Activated CD4-positive, alpha-beta T cell treated with anti-CD3 and anti-CD28 coated beads, Interleukin-2, amount 50 U/mL, for 1 hour (primary cell): ENCODE measurements at places on chromosomes 2 and 18.

DNA sequence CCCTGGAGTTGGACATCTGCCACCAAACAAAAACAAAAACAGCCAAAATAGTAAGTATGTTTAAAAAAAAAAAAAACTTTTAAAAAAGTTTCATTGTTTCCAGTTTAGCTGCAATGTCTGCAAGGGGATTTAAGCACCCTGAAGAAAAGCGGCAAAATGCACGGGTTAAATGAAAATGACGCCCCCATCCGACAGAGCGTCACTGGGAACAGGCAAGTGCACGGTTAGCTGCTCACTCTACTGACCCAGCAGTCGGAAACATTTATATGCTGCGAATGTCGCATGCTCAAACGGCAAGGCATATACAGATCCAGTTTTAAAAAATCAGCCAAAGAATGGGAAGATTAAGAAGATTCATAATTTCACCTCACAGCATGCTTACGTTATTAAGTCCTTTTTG, 142.8 kb upstream of the PXDN start:
- DNase-seq, result no peak

DNA sequence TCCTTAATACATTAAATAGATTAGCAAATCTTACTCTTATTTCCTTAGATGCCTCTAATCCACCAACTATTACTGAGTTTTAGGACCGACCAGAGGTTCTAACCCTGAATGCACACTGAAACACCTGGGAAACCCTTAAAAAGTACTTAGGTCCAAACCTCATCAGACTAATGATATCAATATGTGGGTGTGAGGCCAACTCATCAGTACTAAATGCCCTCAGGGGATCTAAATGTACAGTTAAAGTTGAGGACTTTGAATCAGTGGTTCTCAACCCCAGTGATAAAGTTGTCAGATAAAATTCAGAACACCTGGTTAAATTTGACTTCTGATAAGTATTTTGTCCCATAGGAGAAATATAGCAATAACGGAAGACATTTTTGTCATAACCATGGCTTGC, 20.9 kb downstream of the MMADHC start:
- DNase-seq, result no peak

DNA sequence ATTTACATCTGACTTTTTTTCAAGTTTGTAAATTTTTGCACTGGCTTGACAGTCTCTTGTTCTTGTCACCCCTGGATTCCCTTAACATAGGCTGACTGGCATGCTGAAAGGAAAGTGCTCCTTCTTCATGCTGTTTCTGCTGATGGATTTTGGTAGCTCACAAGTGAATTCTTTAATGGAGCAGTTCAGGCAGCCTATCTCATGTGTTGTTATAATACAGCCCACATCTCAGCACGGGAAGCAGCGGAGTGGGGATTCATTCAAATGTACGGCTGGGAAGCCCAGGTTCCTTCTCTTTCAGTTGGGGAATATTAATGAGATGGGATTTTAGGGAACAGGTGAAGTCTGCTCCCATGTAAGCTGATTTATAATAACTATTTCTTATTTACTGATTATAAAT, 142.8 kb downstream of the CD8B2 start:
- DNase-seq, result no peak

DNA sequence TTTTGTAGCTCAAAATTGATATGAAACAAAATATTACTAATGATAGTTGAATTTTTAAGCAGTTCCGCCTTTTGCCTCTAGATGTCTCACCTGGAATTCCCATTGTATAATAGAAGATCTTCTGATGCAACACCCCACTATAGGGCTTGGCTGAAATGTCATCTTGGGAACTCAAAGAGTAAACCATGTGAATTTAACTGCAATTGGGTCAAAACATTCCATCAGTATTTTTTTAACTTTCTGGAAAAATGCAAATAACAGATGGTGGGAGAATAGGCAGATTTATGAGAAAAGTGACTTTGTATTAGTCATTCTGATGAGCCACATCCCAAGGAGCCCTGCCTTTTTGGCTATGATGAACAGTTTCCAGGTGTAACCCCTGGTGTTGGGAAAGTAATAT, 489.9 kb downstream of the NYAP2 start:
- DNase-seq, result no peak

DNA sequence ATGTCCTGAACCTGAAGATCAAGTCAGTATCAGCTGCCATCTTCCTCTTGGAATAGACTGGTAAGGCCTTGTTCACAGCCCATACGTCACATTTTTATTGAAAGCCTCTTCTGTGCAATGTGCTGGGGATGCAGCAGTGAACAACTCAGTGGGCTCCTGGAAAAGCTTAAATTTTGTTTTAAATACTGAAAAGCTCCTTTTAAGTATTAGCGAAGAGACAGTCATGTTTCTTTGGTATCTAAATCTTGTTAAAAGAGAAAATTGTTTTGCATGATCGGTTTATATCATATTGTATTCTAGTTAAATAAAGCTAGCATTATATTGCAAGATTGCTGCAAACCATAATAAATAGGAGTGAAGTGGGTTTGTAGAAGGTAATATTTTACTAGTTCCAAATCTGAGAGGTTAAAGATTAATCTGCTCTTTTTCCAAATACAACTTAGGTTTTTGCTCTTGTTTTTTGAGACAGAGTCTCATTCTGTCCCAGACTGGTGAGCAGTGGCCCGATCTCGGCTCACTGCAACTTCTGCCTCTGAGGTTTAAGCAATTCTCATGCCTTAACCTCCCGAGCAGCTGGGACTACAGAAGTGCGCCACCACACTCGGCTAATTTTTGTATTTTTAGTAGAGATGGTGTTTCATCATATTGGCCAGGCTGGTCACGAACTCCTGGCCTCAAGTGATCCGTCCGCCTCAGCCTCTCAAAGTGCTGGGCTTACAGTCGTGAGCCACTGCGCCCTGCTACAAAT, 1.6 kb upstream of the RMDN2 start:
- no peak for DNase-seq

- DNase-seq, result no peak
Observed at GRCh38 chr2:105915005-105915558, 170.4 kb downstream of the NCK2 start.

DNA sequence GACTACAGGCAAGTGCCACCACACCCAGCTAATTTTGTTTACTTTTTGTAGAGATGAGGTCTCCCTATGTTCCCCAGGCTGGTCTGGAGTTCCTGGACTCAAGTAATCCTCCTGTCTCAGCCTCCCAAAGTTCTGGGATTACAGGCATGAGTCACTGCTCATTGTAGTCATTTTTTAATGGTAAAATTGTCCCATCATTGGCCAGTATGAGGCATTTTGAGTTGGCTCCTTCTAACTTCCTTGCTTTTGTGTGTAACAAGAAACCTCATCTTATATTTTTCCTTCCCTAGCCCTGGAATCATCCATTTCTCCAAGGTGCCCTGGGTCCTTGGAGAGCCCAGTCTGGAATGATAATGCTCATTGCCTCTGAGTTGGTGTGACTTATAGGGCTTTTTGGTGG, 148.5 kb downstream of the INHBB start:
- DNase-seq, result no peak

- no peak for DNase-seq
Observed at GRCh38 chr2:112831513-112831845, 5.1 kb downstream of the IL1B start.

DNA sequence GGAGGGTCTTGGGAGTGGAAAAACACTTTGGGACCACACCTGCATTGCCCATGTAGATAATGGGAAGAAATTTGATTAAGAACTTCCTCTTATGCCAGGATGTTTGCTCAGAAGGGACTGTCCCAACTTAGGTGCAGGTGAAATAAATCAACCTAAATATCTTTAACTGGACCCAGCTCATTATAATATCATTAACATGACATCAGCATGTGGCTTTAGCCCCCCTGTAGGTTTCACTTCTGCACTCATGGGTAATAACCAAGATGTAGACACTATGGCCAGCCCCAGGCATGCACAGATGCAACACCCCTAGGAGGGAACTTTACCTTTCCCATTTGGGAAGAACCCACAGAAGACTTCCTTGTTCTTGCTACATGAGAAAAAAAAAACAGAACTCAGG, 227.4 kb upstream of the ZNF804A start:
- no peak for DNase-seq

DNA sequence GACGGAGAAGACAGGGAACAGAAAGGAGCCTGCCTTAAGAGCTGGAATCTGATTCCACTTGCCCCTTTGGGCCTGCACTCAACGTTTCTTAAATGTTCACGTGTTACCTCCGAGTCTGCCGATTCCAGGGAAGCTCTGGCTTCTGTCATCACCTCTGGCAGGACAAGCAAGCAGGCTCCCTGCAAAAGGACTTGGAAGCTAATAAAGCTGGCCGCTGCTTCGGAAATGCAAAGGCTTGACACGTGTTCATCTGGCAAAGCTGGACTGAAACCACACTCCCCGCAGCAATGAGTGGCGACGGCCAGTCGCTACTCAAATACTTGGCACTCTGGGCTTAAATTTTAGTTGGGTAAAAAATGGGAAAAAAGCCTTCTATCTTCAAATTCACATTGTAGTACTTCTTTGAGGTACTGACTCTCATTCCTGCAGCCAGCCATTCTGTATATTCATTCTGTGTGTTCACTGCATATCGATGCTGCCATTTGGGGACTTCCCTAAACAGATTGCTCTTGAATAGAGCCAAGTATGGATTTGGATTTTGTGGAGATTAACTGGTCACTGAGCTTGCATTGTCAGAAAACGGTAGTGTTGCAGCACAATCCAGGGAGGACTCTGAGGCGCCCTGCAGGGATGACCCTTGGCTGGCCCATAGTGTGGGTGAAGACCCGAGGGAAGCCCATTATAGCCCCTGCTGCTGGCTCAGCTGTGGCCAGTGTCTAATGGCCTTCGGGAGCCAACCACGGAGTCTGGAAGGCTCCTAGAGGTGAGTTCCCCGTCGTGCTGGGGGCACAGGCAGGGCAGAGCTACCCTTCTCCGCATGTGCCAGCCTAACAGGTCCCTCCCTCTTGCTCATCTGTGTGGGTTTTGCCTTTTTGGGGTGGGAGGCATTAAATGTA, 231.5 kb downstream of the PRKCE start:
- DNase-seq, result no peak

- no peak for DNase-seq
Observed at GRCh38 chr2:26172871-26173775, at the start of gene GAREM2. TSS of gene GAREM2 (plus strand) at chr2:26173088. CDS start at chr2:26173221, 133 bp downstream.

GRCh38 chr2:16105669-16106281, 165.4 kb downstream of the MYCN start:
- DNase-seq, result no peak

DNA sequence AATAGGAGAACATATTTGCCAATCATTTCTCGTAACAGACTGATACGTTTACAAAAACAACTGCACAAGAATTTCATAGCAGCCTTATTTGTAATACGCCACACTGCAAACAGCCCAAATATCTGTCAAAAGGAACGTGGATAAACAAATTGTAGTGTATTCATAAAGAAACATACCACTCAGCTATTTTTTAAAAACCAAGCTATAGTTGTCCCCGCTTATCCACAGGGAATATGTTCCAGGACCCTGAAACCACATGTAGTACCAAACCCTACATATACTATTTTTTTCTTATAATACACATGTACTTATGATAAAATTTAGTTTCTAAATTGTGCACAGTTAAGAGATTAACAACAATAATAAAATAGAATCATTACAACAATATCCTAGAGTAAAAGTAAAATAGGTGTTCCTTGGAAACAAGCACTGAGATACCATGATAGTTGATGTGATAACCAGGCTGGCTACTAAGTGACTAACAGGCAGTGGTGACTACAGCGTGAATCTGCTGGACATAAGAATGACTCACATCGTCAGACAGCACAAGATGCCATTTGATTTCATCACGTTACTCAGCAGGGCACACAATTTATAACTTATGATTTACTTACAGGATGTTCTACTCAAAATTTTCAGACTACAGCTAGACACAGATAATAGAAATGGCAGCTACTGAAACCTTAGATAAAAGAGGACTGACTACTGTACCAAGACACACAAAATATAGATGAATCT, 367.4 kb downstream of the NCKAP5 start:
- no peak for DNase-seq

- no peak for DNase-seq
Observed at GRCh38 chr2:191748528-191749180, 70.7 kb downstream of the NABP1 start.

DNA sequence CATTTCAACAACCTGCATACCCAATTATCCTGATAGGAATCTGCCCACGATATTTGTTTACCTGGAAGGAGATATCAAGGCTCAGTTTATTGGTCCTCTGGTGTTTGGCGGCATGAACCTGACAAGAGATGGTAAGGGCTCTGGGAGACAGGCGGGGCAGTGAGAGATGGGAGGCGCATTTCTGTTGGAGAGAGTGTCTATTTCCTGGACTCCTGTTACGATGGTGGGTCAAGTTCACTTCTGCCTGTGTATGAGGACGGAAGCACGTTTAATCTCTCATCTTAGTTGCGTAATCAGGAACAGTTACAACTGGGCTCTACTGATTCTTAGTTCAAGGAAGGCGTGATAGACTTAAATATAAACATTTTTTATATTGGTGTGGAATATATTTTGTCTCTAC, 8.9 kb downstream of the PDCL3 start:
- DNase-seq, result no peak
